ENCODE measurements at places on chromosomes 16 and 17. TPM values are rescaled to one million over a fixed set of nuclear protein-coding genes. Genes with fewer than 3 reads are reported as not detected.
A peak's percentile ranks its signal among the peaks of the same experiment; 100 is the strongest.

DNA sequence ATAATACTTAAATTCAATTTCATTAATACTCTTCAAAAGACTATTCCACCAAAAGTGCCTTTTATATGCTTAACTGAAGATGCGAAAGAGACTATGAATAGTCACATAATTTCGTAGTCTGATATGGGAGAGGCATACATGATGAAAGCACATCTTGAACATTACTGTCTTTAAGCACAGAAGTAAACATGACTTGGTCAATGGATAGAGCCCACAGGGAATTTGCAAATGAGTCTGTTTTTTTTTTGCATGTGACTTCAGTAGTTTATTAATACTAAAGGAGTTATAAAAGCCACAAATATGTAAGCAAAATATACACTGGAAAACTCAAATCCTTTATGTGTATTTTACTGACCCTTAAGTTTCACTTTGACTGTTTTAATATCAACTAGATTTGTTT, 15.9 kb downstream of the ADPRM start:
- H3K27ac ChIP-seq: no peak overlapping the region
- H3K4me3 ChIP-seq: no peak overlapping the region
- no peak for DNase-seq
- no peaks in the 10 kb centered on the region for H3K4me1 ChIP-seq

DNA sequence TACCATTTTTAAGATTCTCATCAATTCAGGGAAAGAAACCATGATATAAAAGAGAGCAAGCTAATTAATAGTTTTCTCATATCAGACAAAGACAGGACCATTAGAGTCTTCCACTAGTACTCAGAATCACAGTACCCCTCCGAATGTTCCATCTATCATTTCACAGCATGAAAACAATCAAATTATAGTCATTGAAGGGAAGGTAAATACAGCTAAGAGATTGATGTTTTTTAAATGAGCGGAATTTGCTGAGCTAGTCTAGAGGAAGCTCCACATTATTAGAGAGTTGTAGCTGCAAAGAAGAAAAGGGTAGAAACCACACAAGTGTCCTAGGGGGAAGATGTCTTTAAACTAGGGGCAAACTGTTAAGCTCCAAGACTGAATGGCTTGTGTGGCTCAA, 808.9 kb downstream of the CDH11 start:
- H3K27ac ChIP-seq: no peak overlapping the region
- no peak overlapping the region for H3K4me3 ChIP-seq
- H3K36me3 ChIP-seq: no peaks in the 10 kb centered on the region
- no peaks in the 10 kb centered on the region for H3K27me3 ChIP-seq
- no peaks in the 10 kb centered on the region for H3K4me1 ChIP-seq

GRCh38 chr17:4987767-4988567, 492 bp upstream of the CAMTA2 start:
- peak overlapping the region; percentile 92 for H3K4me3 ChIP-seq
- H3K27me3 ChIP-seq: no peaks in the 10 kb centered on the region
- peak overlapping the region; percentile 50 for H3K27ac ChIP-seq
- H3K36me3 ChIP-seq: peaks cover 28% of the 10 kb centered on the region
- no peak for DNase-seq

DNA sequence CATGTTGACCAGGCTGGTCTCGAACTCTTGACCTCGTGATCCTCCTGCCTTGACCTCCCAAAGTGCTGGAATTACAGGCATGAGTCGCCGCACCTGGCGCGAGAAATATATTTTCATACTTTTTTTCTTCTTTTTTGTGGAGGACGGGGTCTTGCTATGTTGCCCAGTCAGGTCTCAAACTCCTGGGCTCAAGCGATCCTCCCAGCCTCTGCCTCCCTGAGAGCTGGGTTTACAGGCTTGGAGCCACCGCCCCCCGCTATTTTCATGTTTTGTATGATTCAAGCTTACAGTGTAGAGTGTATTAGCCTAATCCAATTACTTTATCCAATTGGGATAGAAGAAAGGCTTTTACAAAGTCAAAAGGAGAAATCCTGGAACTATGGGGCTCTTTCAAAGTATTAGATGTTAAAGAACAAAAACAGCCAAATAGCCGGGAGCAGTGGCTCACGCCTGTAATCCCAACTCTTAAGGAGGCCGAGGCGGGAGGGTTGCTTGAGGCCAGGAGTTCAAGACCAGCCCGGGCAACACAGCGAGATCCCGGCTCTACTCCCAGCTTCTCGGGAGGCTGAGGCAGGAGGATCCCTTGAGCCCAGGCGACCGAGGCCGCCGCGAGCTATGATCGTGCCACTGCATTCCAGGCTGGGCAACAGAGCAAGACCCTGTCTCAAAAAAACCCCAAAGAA, 1.4 kb upstream of the MAP1LC3B start:
- peak overlapping the region; percentile 87 for H3K4me3 ChIP-seq
- H3K27ac ChIP-seq: peak overlapping the region; percentile 87
- peaks cover 53% of the 10 kb centered on the region for H3K4me1 ChIP-seq
- peaks cover 78% of the 10 kb centered on the region for H3K36me3 ChIP-seq
- DNase-seq: no peak

ZSCAN10 gene
- total RNA-seq: not detected

HOXB7 gene
- total RNA-seq: 31.3 TPM

GRCh38 chr16:67001726-67002125, 13.3 kb downstream of the CES4A start:
- H3K27me3 ChIP-seq: peaks cover 59% of the 10 kb centered on the region
- no peak for DNase-seq
- H3K36me3 ChIP-seq: no peaks in the 10 kb centered on the region

PLXDC1 gene
- 0.39 TPM for total RNA-seq

CCL18 gene
- total RNA-seq: not detected

DNA sequence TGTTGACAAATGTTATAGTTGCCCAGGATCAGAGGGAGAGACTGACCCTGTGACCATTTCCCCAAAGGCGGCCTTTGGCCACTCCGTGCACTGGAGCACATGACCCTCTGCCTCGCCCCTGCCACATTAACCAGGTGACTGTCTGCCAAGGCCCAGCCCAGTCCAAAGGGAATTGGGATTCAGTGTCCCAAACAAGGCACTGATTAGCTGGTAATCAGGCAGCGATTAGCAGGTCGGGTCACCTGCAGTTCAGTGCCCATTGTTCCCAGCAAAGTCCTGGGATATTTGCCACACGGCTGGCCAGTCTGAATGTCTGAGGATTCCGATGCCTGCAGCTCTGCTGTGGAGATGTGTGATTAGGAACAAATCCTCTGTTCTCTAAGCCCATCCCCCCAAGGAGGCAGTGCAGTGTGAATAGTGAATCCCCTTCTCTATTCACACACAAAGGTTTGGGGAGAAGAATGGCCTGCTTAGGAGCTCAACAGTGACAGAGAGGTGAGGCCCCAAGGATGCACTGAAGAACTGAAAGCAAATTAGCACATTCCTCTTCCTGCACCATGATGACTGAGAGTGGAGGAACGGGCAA, 123.1 kb upstream of the MAF start:
- no peaks in the 10 kb centered on the region for H3K27me3 ChIP-seq
- H3K36me3 ChIP-seq: no peaks in the 10 kb centered on the region
- H3K4me1 ChIP-seq: no peaks in the 10 kb centered on the region
- no peak overlapping the region for H3K4me3 ChIP-seq

PRR35 gene
- not detected for total RNA-seq

GRCh38 chr17:37494971-37495370, 5.3 kb downstream of the DUSP14 start:
- DNase-seq: no peak
- H3K36me3 ChIP-seq: peaks cover 23% of the 10 kb centered on the region
- peaks cover 46% of the 10 kb centered on the region for H3K4me1 ChIP-seq
- no peaks in the 10 kb centered on the region for H3K27me3 ChIP-seq
- no peak overlapping the region for H3K4me3 ChIP-seq

MT1E gene
- not detected for total RNA-seq

DVL2 gene
- 45.7 TPM for total RNA-seq

HP gene
- total RNA-seq: not detected

DNA sequence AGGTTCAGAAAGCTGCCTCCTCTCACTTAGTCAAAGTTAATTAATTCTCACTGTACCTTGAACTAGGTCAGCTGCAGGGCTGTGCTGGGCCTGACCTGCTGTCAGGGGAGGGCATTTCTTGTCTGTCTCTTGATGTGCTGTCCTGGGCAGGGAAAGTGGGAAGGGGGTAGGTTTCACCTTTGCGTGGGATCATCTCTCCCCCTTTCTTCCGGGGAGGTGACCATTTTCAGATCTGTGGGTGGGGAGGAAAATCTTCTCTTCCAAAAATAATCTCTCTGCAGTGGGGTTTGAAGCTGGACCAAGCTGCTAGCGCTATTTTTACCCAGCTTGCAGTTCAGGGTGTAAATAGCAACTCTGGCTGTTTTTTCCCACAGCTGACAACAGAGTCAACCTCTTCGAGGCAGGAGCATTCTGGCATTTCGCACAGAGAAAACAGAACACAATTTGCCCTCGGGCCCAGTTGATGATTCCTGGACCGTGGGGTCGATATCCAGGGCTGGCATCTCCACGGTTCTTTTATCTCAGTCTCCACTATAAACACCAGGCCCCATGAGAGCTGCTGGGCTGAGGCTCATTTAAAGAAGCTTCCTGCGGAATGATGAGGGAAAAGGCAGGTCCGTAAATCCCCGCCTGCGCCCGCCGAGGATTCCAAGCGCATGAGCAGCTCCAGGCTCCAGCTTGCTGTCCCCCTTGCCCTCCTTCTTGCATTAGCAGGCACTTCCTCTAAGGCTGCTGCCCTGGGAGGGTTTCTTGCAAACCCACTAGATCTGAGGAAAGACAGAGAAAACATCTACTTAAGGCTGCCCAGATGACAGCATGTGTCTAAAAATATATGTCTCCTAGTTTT, 93.9 kb downstream of the YPEL2 start:
- no peaks in the 10 kb centered on the region for H3K4me1 ChIP-seq
- H3K4me3 ChIP-seq: no peak overlapping the region
- DNase-seq: no peak
- H3K27me3 ChIP-seq: peaks cover 2% of the 10 kb centered on the region
- H3K27ac ChIP-seq: no peak overlapping the region

TBX21 gene
- not detected for total RNA-seq

GRCh38 chr17:38361694-38362465, 10.2 kb downstream of the SOCS7 start:
- no peak overlapping the region for H3K4me3 ChIP-seq
- no peaks in the 10 kb centered on the region for H3K27me3 ChIP-seq
- H3K36me3 ChIP-seq: peaks cover 5% of the 10 kb centered on the region
- H3K27ac ChIP-seq: no peak overlapping the region

GRCh38 chr17:38724337-38724988, 5.7 kb upstream of the CISD3 start:
- H3K4me3 ChIP-seq: no peak overlapping the region
- H3K27ac ChIP-seq: no peak overlapping the region
- H3K4me1 ChIP-seq: peaks cover 12% of the 10 kb centered on the region

GRCh38 chr17:61422869-61423268, 23.2 kb downstream of the TBX2 start:
- no peak overlapping the region for H3K4me3 ChIP-seq
- no peaks in the 10 kb centered on the region for H3K4me1 ChIP-seq
- H3K36me3 ChIP-seq: no peaks in the 10 kb centered on the region
- H3K27ac ChIP-seq: no peak overlapping the region
- H3K27me3 ChIP-seq: peaks cover 44% of the 10 kb centered on the region

DNA sequence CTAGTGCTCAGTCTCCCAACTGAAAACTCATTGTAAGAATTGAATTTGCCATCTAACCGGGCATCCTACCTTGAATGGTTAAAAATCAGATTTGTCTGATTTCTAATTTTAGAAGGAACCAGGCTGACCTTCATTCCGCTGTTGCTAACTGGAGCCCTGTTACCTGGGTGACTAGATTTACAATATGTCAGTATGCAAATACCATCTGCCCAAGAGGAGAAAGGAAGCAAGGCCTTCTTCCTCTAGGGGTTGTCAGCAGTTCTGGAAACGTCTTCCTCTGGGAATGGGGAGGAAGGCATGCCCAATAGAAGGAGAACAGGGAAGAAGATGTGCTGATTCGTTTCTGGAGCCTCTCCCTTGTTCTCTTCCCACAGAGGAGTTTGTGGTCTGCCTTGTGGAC, 137.9 kb downstream of the PITPNC1 start:
- DNase-seq: no peak
- H3K4me3 ChIP-seq: no peak overlapping the region
- peaks cover 7% of the 10 kb centered on the region for H3K27me3 ChIP-seq
- no peaks in the 10 kb centered on the region for H3K4me1 ChIP-seq
- no peaks in the 10 kb centered on the region for H3K36me3 ChIP-seq

DYNLL2 gene
- 29.2 TPM for total RNA-seq

DNA sequence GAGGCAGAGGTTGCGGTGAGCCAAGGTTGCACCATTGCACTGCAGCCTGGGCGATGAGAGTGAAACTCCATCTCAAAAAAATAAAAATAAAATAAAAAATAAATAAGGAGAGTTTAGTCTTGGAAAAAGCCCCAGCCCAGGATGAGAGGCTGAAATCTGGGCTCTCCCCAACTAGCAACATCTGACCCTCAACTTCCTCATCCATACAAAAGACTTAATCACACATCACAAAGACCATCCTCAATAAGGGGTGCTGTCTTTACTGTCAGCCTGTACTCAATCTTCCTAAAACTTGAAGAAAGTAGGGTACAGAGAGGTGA, 11.4 kb upstream of the SLC4A1 start:
- peaks cover 17% of the 10 kb centered on the region for H3K4me1 ChIP-seq
- H3K27ac ChIP-seq: peak overlapping the region; percentile 71
- no peaks in the 10 kb centered on the region for H3K36me3 ChIP-seq
- no peak overlapping the region for H3K4me3 ChIP-seq

BEAN1 gene
- total RNA-seq: 1.7 TPM

- H3K4me3 ChIP-seq: no peak overlapping the region
- H3K27ac ChIP-seq: no peak overlapping the region
- H3K4me1 ChIP-seq: no peaks in the 10 kb centered on the region
- H3K36me3 ChIP-seq: peaks cover 14% of the 10 kb centered on the region
- no peaks in the 10 kb centered on the region for H3K27me3 ChIP-seq
Measured at GRCh38 chr17:58344047-58344790, 7.8 kb downstream of the SUPT4H1 start.

GRCh38 chr16:24499193-24499814, 40.1 kb upstream of the RBBP6 start:
- no peaks in the 10 kb centered on the region for H3K4me1 ChIP-seq
- H3K36me3 ChIP-seq: no peaks in the 10 kb centered on the region
- peaks cover 99% of the 10 kb centered on the region for H3K27me3 ChIP-seq
- no peak overlapping the region for H3K4me3 ChIP-seq
- no peak overlapping the region for H3K27ac ChIP-seq
- peak; percentile 60 for DNase-seq

DNA sequence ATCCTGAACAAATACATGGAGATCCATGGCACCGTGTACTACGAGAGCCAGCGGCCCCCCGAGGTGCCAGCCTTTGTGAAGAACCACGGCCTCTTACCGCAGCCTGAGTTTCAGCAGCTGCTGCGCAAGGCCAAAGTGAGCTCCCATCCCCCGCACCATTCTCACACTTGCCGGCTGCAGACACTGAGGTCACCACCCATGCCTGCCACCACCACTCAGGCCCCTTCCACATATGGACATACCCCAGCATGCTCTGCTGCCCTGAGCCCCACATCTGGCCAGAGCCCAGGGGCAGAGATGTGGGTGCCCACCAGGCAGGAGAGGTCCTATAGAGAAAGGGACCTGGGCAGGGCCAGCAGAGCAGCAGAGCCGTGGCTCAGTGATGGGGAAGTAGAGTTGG, 69.8 kb downstream of the MGAT5B start:
- no peak overlapping the region for H3K4me3 ChIP-seq
- no peak for DNase-seq
- no peaks in the 10 kb centered on the region for H3K4me1 ChIP-seq
- no peaks in the 10 kb centered on the region for H3K36me3 ChIP-seq

All from Calu3 (cell line).